ENCODE measurements at places on chromosomes 5 and 9. TPM values are rescaled to one million over a fixed set of nuclear protein-coding genes. Genes with fewer than 3 reads are reported as not detected.

The PCDHGB2 gene
- total RNA-seq = 0.18 TPM

The PGM5 gene
- not detected for total RNA-seq

The NEUROG1 gene
- not detected for total RNA-seq

The SPATA6L gene
- total RNA-seq = 0.83 TPM

The CDC25C gene
- total RNA-seq = 18.4 TPM

The AGTPBP1 gene
- total RNA-seq = 39.3 TPM

The HMMR gene
- total RNA-seq = 74.7 TPM

The SMIM33 gene
- 2.3 TPM for total RNA-seq

The SLC46A2 gene
- not detected for total RNA-seq

The GLRA1 gene
- not detected for total RNA-seq

The GARIN3 gene
- 0.13 TPM for total RNA-seq

The MARCOL gene
- not detected for total RNA-seq

The SHOC1 gene
- not detected for total RNA-seq
